ENCODE measurements at places on chromosomes 2 and 18.

GRCh38 chr2:208062113-208062512 is 36.8 kb upstream of the PLEKHM3 start:
- DNase-seq: peak; percentile 16

DNA sequence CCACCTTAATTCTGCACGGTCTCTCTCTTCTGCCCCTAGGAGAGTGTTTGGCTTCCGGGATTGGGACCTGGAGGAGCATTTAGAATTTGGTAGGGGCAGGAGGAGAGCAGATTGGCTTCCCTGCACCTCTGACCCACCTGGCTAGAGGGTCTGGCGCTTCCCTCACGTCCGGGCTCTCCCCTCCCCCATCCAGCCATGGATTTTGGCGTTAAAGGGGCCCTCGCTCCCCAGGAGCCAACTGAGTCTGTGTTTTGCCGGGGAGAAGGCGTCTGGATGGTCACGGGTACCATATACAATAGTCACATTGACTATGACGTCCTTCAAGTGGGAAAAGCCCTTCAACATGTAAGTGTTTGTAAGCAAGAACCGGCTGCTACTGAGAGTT is 6.6 kb downstream of the HOXD3 start:
- no peak for DNase-seq

GRCh38 chr2:79432731-79433146 is 80.1 kb upstream of the CTNNA2 start:
- no peak for DNase-seq

GRCh38 chr2:121617042-121617599 is 32.1 kb downstream of the CLASP1 start:
- no peak for DNase-seq

- DNase-seq: peak; percentile 8
These were observed 238.8 kb downstream of the MBD5 start for GRCh38 chr2:148259674-148260073.

- DNase-seq: no peak
These were observed 236.6 kb downstream of the PTH2R start for GRCh38 chr2:208643145-208643544.

GRCh38 chr2:162123806-162124758 is 28.0 kb downstream of the GCG start:
- DNase-seq: peak; percentile 73

- no peak for DNase-seq
These were observed 54.1 kb downstream of the SLC8A1 start for GRCh38 chr2:40397765-40398164.

GRCh38 chr2:128612628-128613027 is 294.0 kb upstream of the HS6ST1 start:
- no peak for DNase-seq

- no peak for DNase-seq
These were observed 160.8 kb upstream of the CAVIN2 start for GRCh38 chr2:192007581-192008228.

DNA sequence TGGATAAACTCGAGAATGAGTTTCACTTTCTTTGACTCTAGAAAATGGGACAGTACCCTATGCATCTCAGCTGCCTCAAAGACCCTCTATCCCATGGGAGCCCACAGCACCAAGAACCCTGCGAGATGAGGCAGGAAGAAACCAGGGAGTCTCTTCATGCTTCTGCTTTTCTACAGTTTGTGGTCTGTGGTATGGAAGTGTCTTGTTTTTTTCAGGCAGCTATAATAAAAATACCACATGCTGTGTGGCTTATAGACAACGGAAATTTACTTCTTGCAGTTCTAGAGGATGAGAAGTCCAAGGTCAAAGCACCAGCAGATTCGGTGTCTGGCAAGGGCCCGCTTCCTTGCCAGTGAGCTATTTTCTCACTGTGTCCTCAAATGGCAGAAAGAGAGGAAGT is 257.9 kb downstream of the SUCLG1 start:
- DNase-seq: no peak

DNA sequence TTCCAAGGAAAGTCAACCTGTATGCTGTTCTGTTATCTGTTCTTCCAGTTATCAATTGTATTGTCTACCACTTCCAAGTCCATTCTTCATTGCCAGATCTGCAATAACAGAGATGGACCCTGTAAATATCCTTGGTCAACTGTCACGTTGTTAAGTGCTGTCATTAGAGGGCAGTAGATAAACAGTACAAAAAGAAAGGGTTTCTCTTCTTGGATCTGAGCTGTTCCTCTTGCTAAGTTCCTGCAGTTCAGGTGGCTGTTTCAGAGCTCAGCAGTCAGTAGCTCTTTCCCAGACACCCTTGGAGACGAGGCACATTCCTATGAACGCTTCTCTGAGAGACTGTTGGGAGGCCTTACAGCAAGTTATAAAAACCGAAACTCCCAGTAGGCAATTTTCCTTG is 957.1 kb upstream of the CHAC2 start:
- DNase-seq: peak; percentile 1

DNA sequence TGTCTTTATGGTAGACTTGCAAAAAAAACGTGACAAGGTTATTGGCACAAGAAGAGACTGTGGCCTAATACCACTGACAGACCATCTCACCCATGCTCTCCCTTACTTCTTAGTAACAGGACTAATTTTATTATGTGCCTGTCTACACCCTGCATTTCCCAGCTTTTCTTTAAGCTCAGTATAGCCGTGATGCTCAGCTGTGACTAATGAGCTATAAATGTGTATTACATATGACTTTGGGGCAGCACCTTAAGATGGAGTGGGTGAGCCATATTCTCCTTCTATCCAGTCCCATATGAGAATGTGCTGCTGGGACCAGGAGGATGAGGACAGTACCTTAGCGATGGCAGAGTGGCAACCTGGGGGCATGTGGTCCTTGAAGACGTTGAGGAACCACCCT is 293.5 kb downstream of the RNF144A start:
- no peak for DNase-seq

DNA sequence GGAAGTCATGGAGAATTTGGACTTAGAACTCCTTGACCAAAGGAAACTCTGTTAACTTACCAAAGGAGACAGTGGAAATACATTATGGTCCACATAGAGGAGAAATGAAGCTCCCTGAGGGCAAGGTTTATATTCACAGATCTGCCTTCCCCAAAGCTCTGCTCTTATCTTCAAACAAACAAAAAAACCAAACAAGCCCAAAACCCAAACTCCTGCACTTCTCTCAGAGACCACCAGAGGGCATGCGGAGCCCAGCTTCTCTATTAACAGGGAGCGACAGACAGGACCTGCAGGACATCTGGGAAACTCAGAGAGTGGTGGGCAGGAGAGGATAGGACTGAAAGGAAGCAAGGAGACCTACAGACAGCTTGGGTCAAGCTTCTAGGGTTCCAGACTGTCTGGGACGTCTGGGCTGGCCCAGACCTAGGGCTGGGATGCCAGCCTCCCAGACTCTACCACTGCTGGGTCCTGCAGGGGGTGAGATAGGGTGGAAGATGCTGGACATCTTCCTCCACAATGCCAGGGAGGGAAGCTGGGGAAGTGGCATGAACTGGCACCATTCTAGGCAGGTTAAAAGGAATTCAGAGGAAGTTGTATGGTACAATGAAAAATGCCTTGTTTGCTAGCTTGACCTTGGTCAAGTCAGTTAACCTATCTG is 4.0 kb upstream of the WNT10A start:
- peak; percentile 74 for DNase-seq

DNA sequence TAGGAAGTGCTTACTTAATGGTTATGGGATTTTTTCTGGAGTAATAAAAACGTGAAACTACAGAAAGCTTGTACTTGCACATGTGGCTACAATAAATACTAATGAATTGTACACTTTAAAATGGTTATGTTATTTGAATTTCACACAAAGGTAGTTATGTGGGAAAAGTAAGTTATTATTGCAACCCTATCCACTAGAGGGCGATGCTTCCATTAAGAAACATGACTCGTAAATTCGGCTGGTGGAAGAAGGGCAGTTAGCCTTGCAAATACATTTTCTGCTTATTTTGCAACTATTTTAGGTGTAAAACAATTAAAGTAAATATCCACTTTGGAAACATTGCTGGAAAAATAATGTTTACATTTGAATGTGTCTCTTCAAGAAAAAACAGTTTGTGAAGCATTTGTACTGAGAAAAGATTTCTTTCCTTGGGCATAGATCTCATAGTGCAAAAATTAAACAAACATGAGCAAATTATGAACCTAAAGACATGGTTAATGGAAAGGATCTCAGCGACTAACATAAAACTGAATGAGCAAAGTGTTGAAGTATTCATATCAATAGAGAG is 68.1 kb upstream of the CSRNP3 start:
- peak; percentile 49 for DNase-seq

DNA sequence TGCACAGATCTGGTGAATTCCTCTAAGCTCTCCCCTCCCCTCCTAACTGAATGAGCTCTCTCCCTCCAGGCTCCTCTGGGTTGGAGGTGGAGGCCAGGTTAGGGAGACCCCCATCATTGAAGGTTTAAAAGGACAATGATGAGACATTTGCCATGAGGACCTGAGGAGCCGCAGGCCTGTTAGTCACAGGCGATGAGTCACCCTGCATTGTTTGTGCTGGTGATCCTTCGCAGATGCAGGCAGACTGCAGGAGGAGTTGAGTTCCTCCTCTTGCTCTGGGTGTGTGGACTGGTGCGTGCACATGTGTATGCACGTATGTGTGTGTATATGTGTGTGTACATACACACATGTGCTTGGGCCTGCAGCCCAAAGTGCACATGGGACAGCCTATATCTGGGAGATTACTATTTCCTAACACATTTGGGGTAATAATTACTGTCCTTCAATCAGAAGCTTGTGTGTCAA is 42.0 kb downstream of the MCFD2 start:
- DNase-seq: peak; percentile 38

DNA sequence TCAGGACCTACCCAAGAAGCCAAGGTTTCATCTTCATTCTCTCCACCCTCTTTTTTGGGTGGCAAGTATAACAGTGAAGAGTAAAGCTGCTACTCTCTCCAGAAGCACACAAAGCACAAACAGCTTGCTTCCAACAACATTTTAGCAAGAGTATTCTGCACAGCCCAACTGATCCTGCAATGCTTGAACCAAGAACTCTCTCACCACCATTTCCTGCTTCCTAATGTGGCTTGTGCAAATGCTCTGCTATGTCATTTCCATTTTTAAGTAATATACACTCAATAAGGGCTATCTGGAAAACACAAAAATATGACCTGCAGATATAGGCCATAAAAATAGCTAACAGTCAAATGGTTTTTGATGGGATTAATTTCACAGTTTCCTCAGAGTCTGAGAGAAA is 24.1 kb upstream of the IHH start:
- DNase-seq: no peak

DNA sequence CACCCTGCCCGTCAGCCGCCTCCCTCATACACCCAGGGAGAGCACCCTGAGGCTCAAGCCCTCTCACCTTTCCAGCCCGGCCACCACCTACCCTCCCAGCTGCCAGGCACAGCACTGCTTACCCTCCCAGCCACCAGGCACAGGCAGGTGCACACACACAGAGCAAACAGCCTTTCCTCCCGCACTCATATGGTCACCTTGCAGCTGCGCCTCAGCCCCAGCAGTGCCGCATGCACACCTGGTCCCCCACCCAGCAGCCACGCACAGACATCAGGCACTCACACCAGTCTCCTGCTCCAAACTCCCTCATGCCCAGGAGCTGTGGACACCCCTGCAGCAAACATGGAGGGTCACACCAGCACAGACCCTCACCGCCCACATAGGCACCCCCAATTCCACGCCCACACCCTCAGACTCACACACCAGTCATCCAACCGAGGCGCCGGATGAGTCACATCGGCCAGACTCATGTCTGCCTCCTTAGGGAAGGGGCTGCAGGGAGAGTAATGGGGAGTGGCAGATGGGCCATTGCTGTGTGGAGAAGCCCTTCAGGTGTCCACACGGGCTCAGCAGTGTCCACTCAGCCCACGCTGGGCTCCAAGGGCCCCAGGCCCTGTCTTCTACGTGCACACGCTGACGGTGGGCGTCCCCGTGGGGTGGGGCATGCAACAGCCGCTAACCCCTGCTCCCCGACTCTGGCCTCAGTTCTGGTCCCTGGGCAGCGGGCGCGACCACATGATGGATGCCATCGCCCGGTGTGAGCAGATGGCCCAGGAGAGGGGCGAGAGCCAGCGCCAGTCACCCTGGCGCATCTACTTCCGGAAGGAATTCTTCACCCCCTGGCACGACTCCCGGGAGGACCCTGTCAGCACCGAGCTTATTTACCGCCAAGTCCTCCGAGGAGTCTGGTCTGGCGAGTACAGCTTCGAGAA is 22.3 kb upstream of the GPR17 start:
- DNase-seq: no peak

All from activated CD4-positive, alpha-beta T cell treated with anti-CD3 and anti-CD28 coated beads, Interleukin-10, Interleukin-2, amounts not matched to agents 100 ng/mL and 50 ng/mL, durations not matched to agents 16 hours and 8 hours (primary cell).